Immature natural killer cell (primary cell): ENCODE measurements at places on chromosomes 11 and 22. TPM values are rescaled to one million over a fixed set of nuclear protein-coding genes. Genes with fewer than 3 reads are reported as not detected.
A peak's percentile ranks its signal among the peaks of the same experiment; 100 is the strongest.

DNA sequence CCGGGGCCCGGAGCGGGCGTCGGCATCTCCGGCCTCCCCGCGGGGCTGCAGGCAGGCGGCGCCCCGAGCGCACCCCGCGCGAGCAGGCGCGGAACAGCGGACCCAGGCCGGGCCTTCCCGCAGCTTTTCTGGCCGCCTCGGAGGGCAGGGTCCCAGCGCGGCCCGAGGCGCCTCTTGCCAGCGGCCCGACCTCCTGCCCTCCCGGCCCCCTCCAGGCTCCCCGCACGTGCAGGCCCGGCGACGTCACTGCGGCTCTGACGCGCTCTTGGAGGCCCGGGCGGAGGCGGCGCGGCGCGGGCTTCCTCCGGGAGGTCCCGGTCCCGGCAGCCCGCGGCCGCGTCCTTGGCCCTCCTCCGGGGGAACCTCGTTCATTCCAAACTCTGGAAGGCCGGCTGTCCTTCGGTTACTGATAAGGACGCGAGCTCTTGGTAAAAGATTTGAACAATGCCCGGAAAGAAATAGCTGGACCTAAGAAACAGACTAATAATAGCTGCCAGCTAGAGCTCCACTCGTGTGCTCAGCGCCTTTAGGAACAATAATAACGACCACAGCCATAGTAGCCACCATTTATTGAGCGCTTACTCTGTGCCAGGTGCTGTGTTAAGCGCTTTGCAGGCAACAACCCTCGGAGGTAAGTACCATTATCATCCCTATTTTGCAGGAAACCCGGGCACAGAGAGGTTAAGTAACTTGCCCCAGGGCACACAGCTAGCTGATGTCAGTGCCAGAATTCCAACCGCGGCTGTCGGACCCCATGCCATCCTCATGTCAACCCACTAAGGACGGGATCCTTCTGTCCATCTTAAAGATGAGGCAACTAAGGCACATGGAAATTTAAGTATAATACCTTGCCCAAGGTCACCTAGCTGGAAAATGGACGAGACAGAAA is 39.1 kb upstream of the CREB3L1 start:
- H3K4me3 ChIP-seq = peak overlapping the region; percentile 65
- H3K4me1 ChIP-seq = peaks cover 27% of the 10 kb centered on the region
- no peak overlapping the region for H3K27ac ChIP-seq
- no peaks in the 10 kb centered on the region for H3K36me3 ChIP-seq
- peak; percentile 48 for DNase-seq

DNA sequence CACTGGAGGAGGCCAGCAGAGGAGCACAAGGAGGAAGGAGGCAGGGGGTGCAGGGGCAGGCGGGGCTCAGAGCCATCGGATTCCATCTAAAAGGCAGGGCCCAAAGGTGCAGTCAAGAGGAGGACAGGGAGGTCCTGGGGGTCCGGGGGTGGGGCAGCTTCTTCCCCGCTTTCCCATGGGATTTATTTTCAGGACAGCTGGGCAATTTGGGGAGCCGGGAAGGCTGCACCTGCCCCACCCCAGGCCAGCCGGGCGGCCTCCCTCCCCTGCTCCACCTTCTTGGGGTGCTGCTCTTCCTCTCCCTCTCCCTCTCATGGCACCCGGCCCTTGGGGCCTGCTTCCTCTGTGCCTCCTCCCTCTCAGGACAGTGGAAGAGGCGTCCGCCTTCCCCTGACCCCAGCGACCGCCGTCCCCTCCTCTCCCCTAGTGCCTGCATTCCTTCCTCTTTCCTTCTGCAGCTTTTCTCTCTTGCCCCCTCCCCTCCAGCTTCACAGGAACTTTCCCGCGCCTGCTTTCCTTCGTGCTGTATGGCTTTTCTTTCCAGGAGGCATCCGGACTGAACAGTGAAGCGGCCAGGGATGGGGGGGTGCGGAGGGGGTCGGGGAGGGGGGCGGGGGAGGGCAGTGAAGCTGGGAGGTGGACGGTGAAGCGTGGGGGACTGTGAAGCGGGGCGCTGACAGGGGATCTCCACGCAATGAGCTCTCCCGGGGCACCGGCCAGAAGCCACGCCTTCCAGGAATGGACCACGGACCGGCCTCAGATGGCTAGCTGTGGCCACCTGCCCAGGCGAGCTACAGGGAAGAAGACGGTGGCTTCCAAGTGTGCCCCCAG is 26.9 kb downstream of the APOBEC3H start:
- no peaks in the 10 kb centered on the region for H3K36me3 ChIP-seq
- no peak for DNase-seq
- no peak overlapping the region for H3K4me3 ChIP-seq

Gene RIMBP3C
- 0.16 TPM for polyA plus RNA-seq

GRCh38 chr11:22761066-22761465 is 68.5 kb downstream of the SVIP start:
- H3K36me3 ChIP-seq = no peaks in the 10 kb centered on the region
- no peak for DNase-seq
- H3K27ac ChIP-seq = no peak overlapping the region
- peaks cover 2% of the 10 kb centered on the region for H3K27me3 ChIP-seq
- no peaks in the 10 kb centered on the region for H3K4me1 ChIP-seq

- peaks cover 10% of the 10 kb centered on the region for H3K36me3 ChIP-seq
- no peaks in the 10 kb centered on the region for H3K27me3 ChIP-seq
- H3K4me3 ChIP-seq = no peak overlapping the region
Measured at GRCh38 chr11:122779047-122779629, 59.2 kb upstream of the CRTAM start.

Gene APOBEC3H
- 16.7 TPM for polyA plus RNA-seq

Gene KCNJ1
- not detected for polyA plus RNA-seq

Gene ANGPTL5
- not detected for polyA plus RNA-seq

DNA sequence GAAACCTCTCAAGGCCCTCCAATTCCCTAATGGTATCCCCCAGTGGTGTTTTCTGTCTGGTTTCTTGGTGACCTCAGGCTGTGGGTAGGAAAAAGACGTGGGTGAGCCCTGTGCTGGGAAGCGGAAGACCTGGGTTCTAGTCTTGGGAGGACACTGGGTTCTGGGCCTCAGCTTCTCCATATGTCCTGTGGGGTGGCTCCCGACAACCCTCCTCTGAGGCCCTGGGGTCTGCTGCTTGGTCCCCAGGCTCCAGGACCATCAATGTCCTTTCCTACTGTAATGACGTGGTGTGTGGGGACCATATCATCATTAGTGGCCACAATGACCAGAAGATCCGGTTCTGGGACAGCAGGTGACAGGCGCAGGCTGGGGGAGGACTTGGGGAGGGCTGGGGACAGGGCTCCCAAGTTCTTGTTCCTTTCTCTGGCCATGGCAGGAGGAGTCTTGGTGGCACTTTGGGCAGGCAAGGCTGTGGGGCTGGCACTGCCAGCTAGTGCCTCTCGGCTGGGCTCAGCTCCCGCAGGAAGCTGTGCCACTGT is 12.8 kb downstream of the ATG16L2 start:
- no peak for DNase-seq
- H3K27me3 ChIP-seq = peaks cover 4% of the 10 kb centered on the region
- peak overlapping the region; percentile 97 for H3K27ac ChIP-seq

Gene SLC15A3
- 0.41 TPM for polyA plus RNA-seq

GRCh38 chr11:79388201-79388600 is 52.6 kb downstream of the TENM4 start:
- peaks cover 5% of the 10 kb centered on the region for H3K27me3 ChIP-seq
- H3K27ac ChIP-seq = no peak overlapping the region
- no peak overlapping the region for H3K4me3 ChIP-seq
- no peaks in the 10 kb centered on the region for H3K4me1 ChIP-seq
- DNase-seq = no peak

DNA sequence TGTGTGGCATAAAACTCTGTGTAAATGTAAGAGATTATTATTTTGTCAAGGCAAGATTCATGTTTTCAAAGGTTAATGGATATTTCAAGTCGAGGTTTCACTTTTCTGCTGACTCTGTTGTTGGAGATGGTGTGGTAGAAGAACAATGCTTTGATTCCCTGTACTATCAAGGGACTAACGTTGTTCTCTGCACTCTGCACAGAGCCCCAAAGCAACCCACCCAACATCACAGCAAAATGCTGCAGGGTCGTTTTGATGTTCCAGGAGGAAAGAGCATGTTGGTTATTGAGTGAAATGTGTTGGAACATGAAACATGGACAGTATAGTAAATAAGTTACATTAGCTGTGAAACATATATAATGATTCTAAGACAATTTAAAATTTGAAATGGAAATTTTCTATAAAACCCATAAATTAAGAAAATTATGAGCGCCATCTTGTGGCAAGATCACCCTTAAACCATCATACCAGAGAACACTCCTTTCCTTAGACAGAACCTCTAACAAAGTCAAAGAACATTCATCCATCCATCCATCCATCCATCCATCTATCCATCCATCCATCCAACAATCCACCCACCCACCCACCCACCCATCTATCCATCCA is 164.4 kb upstream of the ZBED5 start:
- H3K4me3 ChIP-seq = no peak overlapping the region
- no peaks in the 10 kb centered on the region for H3K4me1 ChIP-seq
- no peaks in the 10 kb centered on the region for H3K36me3 ChIP-seq
- peaks cover 2% of the 10 kb centered on the region for H3K27me3 ChIP-seq
- DNase-seq = peak; percentile 5
- no peak overlapping the region for H3K27ac ChIP-seq

- H3K4me3 ChIP-seq = no peak overlapping the region
- no peaks in the 10 kb centered on the region for H3K4me1 ChIP-seq
- H3K36me3 ChIP-seq = peaks cover 3% of the 10 kb centered on the region
- peak; percentile 23 for DNase-seq
- no peak overlapping the region for H3K27ac ChIP-seq
Measured at GRCh38 chr22:26835929-26836528, 178.6 kb downstream of the MIAT start.

- DNase-seq = no peak
- peaks cover 7% of the 10 kb centered on the region for H3K4me1 ChIP-seq
- H3K27me3 ChIP-seq = peaks cover 4% of the 10 kb centered on the region
- H3K27ac ChIP-seq = no peak overlapping the region
- no peaks in the 10 kb centered on the region for H3K36me3 ChIP-seq
- H3K4me3 ChIP-seq = no peak overlapping the region
Measured at GRCh38 chr11:34789196-34789834, 126.9 kb downstream of the APIP start.

DNA sequence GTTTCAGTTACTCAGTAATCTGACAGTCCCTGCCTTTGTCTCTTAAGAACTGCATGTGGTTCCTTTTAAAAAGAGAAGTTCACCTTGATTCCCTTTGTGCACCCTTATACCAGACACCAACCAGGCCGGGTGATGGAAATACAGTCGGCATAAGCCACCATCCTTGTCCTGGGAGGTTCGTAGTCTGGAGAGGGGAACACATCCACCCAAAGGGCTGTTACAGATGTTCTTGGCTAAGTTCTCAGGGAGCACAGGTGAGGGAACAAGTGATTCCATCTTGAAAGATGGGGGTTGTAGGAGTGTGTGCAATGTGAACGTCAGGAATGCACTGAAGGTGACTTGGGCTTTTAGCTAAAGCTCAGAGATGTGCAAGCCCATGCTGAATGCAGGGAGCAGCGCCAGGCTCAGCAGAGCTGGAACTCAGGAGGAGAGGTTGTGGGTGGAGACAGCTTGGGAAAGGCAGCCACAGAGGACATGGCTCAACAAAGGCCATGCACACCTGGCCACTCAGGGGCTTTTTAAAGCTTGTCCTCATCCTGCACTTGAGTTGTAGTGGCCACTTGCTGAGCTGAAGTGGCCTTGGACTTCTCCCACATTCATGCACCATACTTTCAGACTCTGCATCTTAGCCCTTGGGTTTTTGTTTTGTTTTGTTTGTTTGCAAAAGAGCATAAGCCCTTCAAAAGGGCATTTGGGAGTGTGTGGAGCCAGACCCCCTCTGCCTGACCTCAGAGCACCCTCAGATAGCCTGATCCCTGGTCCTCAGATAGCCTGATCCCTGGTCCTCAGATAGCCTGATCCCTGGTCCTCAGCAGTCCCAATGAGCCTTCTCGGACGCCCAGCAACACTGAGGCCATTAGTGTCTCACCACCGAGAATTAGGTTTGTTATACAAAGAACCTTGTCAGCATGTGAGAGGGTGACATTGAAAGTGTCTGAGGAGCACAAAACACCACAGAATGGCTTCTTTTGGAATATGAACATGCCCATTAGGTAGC is 12.7 kb upstream of the TMA7B start:
- H3K27me3 ChIP-seq = no peaks in the 10 kb centered on the region
- no peak overlapping the region for H3K4me3 ChIP-seq
- H3K4me1 ChIP-seq = peaks cover 87% of the 10 kb centered on the region
- peaks cover 24% of the 10 kb centered on the region for H3K36me3 ChIP-seq

- no peak overlapping the region for H3K27ac ChIP-seq
- DNase-seq = no peak
- H3K4me1 ChIP-seq = peaks cover 4% of the 10 kb centered on the region
- H3K36me3 ChIP-seq = no peaks in the 10 kb centered on the region
Measured at GRCh38 chr22:50009251-50009650, 3.3 kb downstream of the IL17REL start.

GRCh38 chr22:49450498-49450897 is 377.2 kb downstream of the BRD1 start:
- DNase-seq = no peak
- peaks cover 20% of the 10 kb centered on the region for H3K27me3 ChIP-seq
- no peak overlapping the region for H3K4me3 ChIP-seq
- no peaks in the 10 kb centered on the region for H3K36me3 ChIP-seq
- H3K27ac ChIP-seq = no peak overlapping the region

Gene YWHAH
- 76.5 TPM for polyA plus RNA-seq

Gene FAT3
- not detected for polyA plus RNA-seq

DNA sequence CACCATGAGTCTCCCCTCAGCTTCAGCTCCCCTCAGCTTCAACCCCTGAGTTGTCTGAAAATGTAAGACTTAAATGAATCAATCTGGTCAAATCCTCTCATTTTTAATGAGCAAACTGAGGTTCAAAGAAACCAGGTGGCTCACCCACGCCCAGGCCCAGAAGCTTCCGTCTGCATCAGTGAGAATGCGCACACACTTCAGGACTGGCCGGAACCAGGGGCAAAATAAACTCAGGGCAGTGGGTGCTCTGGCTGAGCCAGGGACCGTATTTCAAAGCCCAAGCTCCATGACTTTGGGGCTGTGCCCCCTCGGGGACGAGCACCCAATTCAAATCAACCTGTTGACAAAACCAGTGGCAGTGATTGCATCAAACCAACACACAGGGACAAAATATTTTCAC is 3.1 kb downstream of the SULT4A1 start:
- no peak overlapping the region for H3K4me3 ChIP-seq
- H3K4me1 ChIP-seq = peaks cover 4% of the 10 kb centered on the region
- H3K27me3 ChIP-seq = peaks cover 28% of the 10 kb centered on the region
- DNase-seq = no peak

DNA sequence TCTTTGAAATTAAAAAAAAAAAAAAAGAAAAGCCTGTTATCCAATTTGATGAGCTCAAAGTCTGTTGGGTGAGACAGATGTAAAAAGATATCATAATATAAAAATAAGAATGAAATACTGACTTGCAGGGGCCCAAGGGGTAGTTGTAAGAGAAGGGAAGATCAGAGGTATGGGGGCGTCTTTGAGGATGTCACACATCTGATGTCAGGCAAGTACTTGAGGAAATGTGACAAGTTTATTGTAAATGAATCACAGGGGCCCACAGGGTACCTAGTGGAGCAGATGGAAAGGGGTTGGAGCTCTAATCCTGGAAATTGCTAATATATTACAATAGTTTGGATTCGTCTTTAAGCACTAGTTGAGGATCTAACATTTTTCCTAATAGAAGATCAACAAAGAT is 131.6 kb downstream of the MAML2 start:
- H3K4me1 ChIP-seq = peaks cover 81% of the 10 kb centered on the region
- peaks cover 1% of the 10 kb centered on the region for H3K27me3 ChIP-seq
- no peaks in the 10 kb centered on the region for H3K36me3 ChIP-seq
- peak overlapping the region; percentile 21 for H3K4me3 ChIP-seq

- no peak overlapping the region for H3K4me3 ChIP-seq
- peaks cover 4% of the 10 kb centered on the region for H3K27me3 ChIP-seq
- no peak for DNase-seq
- peaks cover 4% of the 10 kb centered on the region for H3K36me3 ChIP-seq
- no peak overlapping the region for H3K27ac ChIP-seq
- H3K4me1 ChIP-seq = peaks cover 13% of the 10 kb centered on the region
Measured at GRCh38 chr22:37105154-37105553, 4.4 kb downstream of the TMPRSS6 start.
